ENCODE measurements at places on chromosomes 4 and X.

GRCh38 chrX:16464369-16464768 lies 185.6 kb upstream of the S100G start:
- DNase-seq, result no peak

- no peak for DNase-seq
Observed at GRCh38 chr4:120156120-120156718, 89.6 kb upstream of the MAD2L1 start.

GRCh38 chr4:76897536-76898384 lies at the start of gene SOWAHB:
TSS of gene SOWAHB (minus strand) at chr4:76898144. CDS start at chr4:76897849, 295 bp downstream.
- no peak for DNase-seq

DNA sequence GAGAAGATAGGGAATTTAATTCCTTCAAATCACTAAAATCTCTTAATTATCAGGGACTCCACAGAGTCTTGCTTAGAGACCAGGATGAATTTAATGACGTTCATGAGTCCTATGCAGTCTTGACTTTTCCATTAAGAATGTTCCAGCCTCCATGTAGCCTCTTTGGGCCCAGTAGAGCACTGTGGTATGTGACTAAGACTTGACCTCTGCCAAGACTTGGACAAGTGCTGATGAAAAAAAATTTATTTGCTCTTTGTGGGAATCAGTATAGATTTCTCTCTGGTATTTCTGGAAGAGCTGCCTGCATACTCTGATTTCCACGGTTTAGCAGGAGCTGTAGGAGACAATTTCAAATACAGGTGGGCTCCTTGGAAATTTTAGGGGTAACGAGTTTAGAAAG lies 40.6 kb downstream of the CHRDL1 start:
- no peak for DNase-seq

DNA sequence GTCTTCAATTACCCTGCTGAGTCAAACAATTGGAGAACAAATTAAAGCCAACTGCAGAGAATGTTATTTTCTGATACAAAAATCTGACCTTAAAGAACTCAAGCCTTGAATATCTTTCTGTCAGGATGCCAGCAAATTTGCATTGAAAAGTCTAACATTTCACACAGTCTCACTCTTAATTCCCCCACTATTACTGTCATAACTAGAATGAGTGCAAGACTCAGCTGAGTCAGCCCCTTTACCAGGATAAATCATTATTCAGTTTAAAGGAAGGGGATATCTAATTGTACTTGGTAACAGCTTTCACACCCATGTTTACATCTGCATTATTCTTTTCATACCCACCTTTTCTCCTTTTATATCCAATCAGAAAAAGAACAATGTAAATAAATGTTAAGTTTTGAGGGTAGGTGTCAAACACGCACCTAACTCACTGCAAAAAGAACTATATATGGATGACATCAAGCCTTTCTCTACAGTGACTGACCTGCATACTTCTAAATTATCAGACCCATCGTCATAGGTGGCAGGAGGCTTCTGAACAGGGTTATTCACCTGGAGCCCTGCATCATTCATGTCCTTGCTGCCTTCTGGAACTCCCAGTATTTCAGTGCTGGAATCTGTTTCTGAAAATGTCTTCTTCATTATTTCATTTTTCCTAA lies 117.4 kb downstream of the TMA16 start:
- DNase-seq, result no peak

DNA sequence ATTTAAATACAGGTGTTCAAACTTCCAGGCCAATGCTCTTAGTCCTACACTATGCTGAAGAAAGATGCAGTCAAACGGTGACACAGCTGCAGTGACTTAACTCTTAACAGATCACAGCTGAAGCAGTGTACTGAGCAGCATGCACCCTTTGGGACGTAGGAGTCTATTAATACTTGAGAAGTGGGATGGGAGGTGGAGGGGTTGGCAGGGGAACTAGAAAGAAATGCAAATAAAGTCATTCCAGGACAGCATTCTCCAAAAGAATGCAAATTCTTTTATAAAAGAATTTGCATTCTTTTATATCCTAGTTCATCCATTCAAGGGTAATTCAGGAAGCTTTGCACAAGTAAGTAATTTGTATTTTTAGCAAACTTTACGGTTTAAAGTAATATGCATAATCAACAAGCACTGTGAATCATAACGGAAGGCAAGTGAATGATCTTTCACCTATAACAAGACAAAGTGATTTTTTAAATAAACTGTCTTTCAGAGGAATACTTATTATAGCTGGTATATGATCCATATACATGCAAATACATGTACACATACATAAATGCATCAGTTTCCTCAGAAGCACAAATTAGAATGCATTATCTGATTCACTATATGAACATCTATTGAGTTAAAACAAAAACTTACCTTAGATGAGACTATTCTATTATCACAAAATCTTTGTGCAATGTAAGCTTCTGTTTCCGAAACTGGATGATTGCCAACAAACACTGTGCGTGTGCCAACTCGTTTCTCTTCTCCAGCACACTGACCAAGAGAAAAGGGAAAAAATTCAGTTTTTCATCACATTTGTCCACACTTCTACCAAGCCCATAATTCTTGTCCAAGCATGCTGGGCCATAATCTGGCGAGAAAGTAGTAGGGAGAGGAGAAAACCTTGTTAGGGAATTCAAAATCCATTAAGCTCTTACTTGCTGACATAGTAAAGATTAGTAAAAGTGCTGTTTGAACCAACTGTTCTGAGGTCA lies 106.5 kb downstream of the ATP11C start:
- no peak for DNase-seq

- no peak for DNase-seq
Observed at GRCh38 chrX:38718311-38718710, 82.9 kb upstream of the MID1IP1 start.

DNA sequence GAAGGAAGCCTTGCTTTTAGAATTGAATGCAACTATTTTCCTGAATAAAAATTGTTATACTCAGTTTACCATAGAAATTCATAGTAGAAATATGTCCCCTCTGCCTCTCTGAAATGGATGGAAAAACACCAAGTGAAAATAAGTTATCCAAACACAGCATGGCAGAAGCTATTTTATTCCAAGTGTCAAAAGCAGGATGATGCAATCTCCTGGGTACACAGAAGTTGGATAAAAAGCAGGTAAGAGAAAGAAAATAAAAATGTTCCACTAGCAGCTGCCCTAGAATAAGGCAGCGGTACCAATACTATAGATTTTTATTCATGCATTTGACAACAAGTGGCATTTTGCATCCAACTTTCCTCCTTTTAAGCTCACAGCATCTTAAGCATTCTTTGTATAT lies 89.0 kb upstream of the TENT5D start:
- no peak for DNase-seq

DNA sequence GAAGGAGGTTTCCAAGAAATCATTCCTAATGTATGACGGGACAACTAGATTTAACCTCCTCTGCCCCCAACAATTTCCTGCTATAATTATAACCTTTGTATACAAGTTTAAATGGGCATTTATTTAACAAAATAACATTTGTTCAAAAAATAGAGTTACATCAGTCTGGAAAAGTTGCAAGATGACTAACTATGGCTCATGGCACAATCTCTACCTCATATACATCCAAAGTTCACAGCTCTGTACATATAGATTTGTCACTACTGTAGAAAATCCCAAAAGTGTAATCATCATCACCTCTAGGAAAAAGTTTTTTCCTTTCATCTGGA lies 3.8 kb upstream of the RPS6KA3 start:
- no peak for DNase-seq

DNA sequence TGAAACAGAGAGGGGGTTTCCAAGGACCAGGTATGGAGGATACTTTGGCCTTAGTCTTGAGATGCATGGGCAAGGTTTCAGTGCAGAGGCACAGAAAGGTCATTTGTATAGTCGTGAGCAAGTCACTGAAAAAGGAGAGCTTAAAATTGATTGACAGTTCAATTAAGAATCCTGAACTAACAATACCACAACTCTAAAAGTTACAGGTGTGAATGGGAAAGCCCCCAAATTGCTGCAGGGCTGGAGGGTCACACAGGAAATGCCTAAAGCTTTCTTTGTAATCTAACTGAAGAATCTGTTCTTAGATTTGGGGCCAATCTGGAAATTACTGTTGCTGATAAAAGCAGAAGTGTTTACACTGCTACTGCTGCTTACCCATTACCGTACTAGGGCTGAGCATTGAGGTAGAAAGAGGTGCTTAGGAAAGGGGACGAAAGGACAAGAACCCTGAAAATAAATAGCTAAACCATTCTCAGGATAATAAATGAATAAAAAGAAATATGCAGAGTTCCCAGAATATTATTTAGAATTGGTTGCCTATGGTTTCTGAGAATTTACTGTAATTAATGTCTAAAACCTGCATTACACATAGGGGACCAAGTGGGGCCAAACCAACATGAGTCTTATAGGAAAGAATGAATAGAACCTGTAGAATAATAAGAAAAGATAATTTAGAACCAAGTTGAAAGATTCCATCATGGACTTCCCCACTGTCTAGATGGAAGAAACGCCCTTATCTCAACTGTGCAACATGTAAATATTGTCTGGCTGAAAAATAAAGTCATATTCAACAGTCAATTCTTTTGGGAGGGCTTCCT lies 91.9 kb upstream of the PPP1R2C start:
- no peak for DNase-seq

GRCh38 chr4:159871141-159871540 lies 768.3 kb downstream of the RAPGEF2 start:
- DNase-seq, result no peak

- no peak for DNase-seq
Observed at GRCh38 chr4:138446456-138446855, 204.3 kb upstream of the SLC7A11 start.
